ENCODE measurements at places on chromosomes 4 and X.

- no peak for DNase-seq
These were observed 997.4 kb upstream of the PRKX start for GRCh38 chrX:4710618-4711433.

- DNase-seq = no peak
These were observed 56.1 kb upstream of the TMEM131L start for GRCh38 chr4:153409924-153410501.

DNA sequence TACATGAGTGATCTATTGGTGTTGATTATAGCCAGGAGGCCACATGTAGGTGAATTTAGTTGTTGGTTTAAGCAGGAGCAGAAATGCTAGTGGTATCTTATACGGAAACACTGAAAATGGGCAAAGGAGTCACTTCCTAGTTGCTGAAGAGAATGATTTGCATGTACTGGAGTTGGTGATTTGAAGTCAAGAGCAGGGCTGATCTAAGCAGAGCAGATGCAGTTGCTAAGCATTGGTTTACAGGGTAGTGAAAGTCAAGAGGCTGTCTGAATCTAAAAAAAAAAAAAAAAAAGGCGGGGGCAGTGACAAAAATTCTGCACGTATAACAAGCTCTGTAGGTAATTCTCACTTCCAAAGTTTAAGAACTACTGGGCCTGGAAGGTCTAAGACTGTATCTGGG is 90.4 kb upstream of the HPRT1 start:
- no peak for DNase-seq

DNA sequence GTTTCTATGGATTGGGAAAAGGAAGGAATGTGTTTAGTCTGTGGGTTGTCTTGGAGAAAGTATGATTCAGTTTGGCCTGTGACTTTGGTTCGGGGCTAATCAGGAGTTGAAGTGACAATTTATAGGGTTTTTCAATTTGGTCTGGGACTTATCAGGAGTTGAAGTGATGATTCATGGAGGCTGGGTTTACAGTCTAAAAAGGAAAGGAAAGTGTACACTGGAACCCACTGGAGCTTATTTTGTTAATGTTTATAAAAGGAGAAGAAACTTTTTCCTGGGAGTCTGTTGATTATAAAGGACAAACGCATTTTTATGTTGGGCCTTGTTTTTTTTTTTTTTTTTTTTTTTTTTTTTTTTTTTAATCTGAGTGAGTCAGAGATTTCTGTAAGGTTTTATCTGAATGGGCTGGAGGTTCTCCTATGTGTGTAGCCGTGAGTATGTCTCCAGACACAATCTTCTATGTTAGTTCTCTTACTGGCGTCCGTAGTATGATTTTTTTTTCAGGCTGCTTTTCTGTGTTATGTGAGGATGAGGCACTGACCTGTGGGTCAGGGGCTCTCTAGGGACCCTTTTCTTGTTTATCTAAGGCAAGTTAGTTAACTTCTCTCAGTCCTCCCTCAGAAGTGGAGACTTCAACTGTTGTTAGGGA is 33.0 kb upstream of the RAB9B start:
- DNase-seq = no peak

GRCh38 chr4:159428975-159429692 is 326.3 kb downstream of the RAPGEF2 start:
- DNase-seq = no peak

- no peak for DNase-seq
These were observed 426.3 kb downstream of the GPM6A start for GRCh38 chr4:175385797-175386196.

DNA sequence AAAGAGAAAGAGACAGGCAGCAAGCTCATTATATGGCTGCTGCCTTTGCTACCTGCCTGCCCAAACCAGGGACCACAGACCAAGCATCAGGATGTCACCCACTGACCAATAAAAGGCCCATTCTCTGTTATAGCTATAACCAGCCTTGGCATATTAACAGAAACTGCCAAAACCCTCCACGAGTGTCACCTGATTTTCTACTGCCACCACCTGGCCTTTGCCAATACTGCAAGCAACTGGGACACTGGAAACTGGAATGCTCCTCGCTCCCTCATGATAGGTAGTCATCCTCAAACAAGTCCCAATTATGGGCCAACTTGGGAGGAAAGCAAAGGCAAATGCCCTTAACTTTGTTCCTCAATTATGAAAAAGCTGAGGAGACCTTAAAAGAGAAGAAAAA is 76.0 kb downstream of the SPIN4 start:
- DNase-seq = no peak

- no peak for DNase-seq
These were observed 1.3 kb downstream of the RBM10 start for GRCh38 chrX:47146121-47146935.

GRCh38 chr4:27081675-27082586 is 221.3 kb downstream of the STIM2 start:
- no peak for DNase-seq

DNA sequence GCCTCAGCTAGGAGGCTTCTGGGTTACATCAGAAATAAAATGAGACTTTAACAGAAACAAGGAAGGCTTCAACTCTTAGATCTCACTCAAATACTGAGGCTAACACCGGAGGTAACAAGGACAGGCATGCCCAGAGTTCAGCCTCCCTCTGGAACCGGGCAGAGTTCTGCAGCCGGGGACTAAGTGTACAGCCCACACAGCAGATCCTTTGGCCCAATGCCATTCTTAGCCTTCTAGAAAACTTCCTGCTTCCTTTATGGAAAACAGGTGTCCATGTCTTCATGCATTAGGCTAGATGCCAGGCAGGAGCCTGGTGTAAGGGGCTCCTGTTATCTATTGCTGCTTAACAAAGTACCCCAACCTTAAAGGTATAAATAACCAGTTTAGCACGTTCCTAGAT is 369.7 kb downstream of the BCOR start:
- DNase-seq = no peak

GRCh38 chrX:45873781-45874180 is 671.4 kb downstream of the ZNF674 start:
- DNase-seq = no peak

DNA sequence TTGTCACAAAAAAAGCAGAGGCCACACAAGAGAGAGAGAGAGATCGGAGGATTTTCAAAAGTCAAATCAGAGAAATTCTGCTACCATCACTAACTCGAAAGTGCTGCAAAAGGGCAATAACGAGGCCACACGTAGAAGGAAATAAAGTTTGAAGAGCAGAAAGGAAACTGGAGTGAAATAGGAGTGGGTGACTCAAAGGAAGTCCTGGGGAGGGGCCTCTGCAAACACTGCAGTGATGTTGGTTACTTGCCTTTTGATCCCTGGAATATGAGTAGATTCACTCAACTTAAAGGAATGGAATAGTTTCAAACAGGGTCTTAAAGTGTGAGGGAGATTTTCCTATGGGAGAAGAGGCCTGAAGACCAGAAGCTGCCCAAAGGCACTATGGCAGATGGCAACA is 663.4 kb upstream of the LCORL start:
- no peak for DNase-seq

- DNase-seq = no peak
These were observed 144.1 kb upstream of the DDX53 start for GRCh38 chrX:22855693-22856092.

DNA sequence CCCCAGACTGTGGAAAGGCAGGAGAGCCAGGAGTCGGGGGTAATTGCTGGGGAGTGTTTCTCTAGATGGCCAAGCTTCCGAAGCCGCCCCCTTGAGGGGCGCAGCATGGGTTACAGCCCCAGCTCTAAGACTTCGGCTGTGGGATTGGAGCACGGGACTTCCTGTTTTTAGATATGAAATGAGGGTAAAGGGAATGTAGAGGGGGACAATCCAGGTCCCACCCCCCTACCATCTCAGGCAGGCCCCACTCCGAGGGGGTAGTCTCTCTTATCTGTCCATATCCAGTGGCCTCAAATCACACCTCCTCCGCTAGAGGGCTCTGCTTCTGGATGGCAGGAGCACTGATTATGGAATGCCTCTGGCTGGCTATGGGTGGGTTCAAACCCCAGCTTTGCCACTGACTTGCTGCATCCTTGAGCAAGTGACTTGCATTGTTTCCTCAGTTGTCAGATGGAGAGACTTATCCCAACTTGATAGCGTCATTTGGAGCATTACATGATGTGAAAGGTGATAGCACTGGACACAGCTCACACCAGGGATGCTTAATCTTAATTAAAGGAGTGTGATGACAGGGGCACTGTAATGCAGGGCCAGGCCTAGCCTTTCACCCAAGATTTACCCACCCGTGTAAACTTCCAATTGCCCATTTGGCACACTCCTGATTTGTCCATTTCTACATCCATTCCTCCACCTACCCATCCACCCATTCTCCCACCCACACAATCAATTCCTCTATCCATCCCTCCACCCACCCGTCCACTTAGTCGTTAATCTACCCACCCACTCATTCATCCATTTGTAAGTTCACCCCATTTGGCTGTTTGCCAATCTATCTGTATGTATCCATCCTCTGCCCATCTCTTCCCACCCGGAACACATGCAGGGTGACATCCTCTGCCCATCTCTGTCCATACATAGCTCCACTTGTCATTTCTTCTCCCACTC is 848 bp upstream of the KCND1 start:
- no peak for DNase-seq

DNA sequence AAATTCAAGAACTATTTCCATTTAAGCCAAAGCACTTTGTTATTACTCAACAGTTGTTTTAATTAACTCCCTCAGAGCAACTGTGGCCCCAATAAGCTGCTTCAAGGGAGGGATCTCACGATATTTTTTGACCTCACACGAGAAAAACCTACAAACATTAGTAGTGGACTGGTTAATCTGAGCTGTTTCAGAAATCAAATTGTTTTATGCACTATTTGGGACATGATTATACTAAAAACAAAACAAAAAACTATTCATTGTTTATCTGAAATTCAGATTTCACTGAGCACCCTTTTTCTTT is 74.3 kb downstream of the DCHS2 start:
- no peak for DNase-seq

DNA sequence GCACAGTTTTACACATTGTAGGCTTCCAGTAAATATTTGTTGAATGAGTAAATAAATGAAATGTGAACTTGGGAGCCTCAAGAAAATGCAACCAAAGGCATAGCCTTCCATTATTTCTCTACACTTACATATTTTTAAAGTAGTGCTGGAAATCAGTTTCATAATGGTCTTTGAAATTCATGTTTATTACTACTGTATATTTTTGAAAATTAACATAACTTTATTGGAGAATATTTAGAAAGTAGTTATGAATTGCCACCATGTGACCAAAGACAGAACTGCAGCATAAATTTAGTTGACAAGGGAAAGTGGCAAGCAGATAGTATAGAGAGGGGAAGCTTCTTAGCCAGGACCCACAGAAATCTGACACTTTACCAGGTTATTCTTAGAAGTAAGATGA is 6.4 kb downstream of the TCEAL8 start:
- no peak for DNase-seq

DNA sequence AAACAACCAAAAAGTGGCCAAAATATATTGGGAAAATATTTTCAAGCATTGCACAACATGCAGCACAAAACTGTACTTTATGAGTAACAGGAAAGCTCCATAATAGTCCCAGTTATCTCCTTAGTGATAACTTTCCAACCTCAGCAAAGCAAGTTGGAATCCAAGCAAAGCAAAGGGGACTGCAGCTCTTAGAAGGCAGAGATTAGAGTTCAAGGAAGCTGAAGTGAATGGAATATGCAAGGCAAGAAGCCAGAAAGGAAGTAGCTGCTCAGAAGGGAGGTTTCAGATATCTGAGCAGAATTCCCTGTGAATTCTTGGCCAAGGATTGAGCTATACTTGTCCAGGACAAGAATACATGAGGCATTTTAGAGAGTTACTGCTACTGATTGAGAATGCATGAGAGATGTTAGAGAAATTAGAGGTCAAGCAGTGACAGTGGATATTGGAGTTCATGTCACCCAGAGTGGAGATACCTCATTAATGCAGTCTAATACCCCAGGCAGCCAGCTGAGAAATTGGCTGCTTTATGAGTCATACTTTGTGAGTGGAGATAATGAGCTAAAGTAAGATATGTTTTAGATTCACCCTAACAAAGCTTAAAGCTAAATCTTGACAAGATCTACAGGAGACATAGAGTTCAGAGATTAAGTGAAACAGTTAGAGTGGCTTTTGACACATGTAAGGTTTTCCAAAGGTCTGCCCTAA is 102.8 kb downstream of the INPP4B start:
- DNase-seq = no peak

GRCh38 chrX:46588263-46588662 is 14.7 kb downstream of the CHST7 start:
- no peak for DNase-seq

GRCh38 chr4:108117418-108118182 is 51.1 kb downstream of the LEF1 start:
- DNase-seq = no peak

DNA sequence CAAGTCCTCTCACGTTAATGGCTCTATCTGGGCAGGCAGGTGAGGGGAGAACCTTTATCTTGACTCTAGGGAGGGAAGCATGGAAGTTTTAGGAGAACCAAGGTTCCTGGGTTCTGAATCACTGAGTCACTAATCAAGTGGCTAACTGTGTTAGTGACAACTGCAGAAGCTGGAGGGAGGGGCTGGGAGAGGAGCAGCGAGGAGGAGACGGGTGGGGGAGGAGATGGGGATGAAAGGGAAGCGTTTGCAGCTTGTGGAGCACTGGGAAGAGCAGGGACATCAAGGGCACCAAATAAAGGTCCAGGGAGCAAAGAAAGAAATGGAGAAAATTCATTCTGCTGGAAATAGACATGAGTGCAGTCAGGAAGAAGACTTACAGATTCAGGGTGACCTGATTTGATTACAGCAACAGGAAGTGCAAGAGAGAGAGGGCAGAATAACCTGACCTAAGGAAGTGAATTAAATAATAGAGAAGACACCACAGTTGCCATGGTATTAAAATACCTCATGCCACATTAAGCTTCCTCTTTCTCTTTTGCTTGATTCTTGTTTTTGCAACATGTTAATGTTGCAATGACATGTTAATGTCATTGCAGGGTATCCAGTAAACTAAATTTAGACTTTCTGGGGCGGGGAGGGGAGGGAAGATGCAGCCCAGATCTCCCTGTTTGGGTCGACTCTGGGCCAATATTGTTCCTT is 4.5 kb upstream of the SETD7 start:
- no peak for DNase-seq

- DNase-seq = no peak
These were observed 456.7 kb downstream of the PCDH18 start for GRCh38 chr4:137075586-137075985.

Measured in AG04450 (cell line).